ENCODE measurements at places on chromosomes 2 and 18.

DNA sequence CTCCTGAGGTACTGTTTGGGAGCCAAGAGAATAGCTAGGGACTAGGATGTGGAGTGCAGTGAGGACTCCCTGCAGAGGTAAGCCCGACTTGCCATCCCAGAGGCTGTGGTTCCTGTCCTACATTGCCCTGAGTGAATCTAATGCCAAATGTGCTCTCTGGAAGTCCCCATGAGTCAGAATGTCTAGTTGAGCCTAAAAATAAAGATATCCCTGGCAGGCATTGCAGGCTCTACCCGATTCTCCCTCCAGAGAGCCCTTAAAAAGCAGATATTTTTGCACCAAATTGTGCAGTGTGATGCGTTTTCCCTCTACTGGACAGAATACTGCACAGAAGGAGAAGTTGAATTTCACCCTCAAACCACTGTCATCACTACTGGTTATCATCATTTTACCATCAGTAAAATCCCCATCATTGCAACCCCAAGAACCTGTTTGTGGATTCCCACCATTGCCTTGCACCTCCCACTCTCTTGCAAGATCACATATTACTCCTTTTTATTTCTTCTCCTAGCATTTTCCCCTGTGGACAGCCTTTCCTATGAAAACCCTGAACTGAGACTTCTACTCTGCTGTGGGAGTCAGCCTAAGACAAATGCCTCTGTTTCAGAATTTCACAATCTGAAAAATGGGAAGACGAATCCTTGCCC, 98.0 kb downstream of the MARCHF4 start:
- DNase-seq = no peak

DNA sequence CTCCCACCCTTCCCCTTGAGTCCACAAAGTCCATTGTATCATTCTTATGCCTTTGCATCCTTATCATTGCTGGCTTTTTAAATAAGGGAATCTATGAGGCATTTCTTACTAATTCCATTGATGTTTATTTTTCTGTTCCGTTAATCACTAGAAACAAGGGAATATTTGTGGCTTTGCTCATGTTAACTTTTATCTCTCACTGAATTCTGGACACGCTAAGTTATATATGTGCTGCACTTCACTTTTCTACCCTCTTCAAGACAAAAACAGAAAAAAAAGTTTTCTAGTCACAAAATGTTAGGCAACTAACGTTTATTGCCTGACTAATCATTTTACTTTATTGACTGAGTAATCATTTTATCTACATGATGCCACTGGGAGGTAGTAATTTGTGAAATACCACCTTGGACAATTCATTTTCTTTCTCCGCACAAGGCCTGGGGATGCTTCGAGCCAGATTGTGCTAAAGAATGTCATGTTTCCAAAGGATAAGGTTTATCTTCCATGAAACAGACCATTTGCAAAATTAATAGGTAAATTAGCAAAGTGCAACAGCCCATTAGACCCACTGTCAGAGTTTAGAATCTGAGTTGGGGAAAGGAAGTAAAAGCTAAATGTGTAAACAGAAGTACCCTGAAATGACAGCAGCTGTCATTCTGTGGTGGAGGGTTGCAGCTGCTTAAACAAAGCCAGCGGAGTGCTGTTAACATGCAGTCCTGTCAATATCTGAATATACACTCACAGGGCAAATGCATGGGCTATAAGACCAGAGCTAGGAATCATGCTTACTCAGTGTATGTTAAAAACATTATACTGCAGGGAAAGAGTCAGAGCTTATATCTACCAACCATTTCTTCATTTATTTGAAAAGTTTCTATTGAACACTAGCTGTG, 658.7 kb downstream of the CNTNAP5 start:
- DNase-seq = no peak

- no peak for DNase-seq
Measured at GRCh38 chr2:925309-925708, 25.3 kb upstream of the SNTG2 start.

- DNase-seq = no peak
Measured at GRCh38 chr2:13260402-13260801, 543.7 kb downstream of the TRIB2 start.

- no peak for DNase-seq
Measured at GRCh38 chr2:17482651-17483050, 35.6 kb downstream of the RAD51AP2 start.

DNA sequence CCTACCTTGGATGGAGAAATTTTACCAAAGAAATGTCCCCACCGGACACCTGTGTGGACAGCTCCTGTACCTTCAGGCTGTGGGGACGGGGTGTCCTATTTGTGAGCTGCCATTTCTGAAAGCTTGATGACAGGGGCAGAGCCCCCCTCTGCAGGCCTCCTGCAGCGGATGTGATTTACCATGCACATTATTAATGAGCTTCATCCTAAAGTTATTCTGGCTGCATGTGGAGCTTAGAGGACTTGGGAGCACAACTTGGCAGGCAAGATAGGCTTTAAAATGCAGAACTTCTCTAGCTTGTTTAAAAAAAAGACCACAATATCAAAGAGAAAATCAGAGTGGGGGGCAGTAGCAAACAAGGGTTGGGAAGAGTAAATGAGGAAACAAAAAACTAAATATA, 350.0 kb upstream of the KLHL29 start:
- DNase-seq = no peak

- no peak for DNase-seq
Measured at GRCh38 chr2:195461010-195461409, 196.0 kb upstream of the SLC39A10 start.

DNA sequence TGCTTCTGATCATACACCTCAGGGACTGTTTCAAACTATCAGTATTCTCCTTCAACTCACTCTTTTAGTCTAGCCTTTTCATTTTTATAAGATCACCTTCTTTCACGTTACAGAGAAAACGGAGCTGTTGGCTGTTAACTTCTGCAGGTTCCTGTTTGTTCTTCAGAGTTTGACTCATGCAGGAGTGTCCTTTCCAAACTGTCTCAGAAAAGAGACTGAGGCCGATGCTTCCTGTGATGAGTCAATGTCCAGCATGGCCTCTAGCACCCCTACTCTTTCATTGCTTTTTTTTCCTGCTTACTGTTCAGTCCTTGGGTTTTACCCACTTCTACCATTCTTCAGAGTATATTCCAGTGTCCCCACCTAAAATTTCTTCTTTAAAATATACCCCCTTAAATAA, 240.8 kb upstream of the RGPD4 start:
- DNase-seq = no peak

GRCh38 chr2:138493334-138493733, 8.2 kb upstream of the SPOPL start:
- no peak for DNase-seq

- no peak for DNase-seq
Measured at GRCh38 chr2:179177694-179178093, 86.9 kb downstream of the SESTD1 start.

DNA sequence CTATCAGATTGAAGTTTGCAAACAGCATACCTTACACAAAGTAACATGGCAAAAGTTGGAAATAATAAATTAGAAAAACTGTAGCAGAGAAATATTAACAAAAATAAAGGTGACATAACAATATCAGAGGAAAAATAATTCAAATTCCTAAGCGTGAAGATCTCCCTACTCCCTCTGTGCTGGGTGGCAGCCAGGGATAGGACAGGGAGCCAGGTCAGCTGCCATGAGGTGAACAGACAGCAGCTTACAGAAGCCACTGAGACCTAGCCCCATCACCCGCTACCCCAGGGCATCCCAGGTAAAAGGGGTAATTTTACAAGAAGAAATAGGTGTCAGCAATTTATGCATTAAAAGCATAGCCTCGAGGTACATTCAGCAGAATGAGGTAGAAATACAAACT, 423.8 kb upstream of the HS6ST1 start:
- DNase-seq = no peak

Measured in fibroblast of the conjunctiva (primary cell).